Heart right ventricle (tissue), 16 donors: ENCODE measurements at places on chromosomes 7 and 10. TPM values are rescaled to one million over a fixed set of nuclear protein-coding genes. Genes with fewer than 3 reads are reported as not detected.

DNA sequence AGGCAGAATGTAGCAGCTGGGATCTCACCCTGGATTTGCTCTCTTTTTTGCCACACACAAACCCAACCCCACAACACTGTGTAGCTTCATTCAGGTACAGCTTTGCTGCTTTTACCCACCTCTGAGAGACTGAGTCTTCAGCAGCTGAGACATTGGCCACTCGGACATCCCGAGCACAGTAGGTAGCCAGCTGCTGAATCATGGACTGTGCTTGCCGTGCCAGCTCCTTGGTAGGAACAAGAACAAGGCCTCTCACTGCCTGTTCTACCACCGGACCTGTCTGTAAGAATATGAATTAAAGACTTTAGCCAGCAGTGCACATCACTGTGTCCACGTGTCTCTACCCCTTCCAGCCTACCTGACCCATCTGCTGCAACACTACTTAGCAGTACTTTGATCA lies 937 bp downstream of the DDX56 start:
- DNase-seq = no peak

Gene DPP6
- 0.09 TPM for polyA plus RNA-seq

DNA sequence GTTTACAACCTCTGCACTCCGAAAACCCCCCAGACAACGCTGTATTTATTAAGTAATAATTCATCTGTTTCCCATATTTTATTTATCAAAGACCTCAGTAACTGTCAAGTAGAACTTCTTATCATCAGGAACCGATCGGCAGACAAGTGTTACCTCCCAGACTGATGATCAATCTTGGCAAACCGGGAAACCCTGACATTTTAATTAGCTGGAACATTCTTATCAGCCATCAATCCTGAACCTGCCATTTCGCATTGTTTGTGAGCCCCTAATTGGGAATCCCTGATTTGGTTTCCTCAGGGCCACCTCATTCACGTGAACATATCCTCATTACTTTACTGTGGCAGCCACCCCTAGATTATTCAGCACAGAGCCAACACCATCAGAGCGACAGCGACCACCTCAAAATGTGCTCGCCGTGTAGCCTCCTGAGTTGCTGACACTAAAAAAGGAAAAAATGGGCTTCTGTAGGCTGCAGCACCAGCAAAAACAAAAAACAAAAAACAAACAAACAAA lies 93.6 kb upstream of the SDK1 start:
- no peak for DNase-seq

Gene FAM24B
- polyA plus RNA-seq = 1.7 TPM

Gene ANTXRL
- 0.22 TPM for polyA plus RNA-seq

DNA sequence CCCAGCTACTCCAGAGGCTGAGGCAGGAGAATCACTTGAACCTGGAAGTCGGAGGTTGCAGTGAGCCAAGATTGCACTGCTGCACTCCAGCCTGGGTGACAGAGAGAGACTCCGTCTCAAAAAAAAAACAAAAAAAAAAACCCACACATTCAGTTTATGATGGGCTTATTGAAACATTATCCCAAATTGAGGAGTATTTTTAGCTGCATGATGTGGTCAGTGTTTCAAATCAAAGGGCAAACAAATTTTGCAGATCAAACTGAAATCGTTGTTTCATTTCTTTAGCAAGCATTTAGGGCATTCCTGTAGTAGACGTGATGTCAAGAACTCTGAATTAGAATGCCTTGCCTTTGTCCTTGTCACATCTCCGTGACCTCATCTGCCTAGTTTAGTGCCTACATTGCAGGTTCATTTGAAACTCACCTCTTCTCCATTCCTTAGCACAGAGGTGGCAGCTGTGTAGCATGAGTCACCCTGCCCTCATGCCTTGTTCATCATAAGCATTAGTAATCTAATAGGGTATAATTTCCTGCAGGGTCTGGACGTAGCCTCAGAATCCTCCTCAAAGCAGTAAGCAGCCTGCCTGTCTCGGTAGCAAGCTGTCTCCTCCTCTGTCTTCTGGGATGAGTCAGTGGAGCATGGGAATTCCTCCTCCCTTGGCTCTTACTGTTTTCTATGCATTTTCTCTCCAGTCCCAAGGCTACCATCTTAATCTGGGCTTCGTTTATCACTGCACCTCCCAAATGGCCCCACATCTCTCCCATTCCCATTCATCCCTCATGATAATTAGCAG lies 73.8 kb downstream of the CUL1 start:
- no peak for DNase-seq

- DNase-seq = no peak
Observed at GRCh38 chr7:132307465-132307864, 268.8 kb downstream of the PLXNA4 start.

DNA sequence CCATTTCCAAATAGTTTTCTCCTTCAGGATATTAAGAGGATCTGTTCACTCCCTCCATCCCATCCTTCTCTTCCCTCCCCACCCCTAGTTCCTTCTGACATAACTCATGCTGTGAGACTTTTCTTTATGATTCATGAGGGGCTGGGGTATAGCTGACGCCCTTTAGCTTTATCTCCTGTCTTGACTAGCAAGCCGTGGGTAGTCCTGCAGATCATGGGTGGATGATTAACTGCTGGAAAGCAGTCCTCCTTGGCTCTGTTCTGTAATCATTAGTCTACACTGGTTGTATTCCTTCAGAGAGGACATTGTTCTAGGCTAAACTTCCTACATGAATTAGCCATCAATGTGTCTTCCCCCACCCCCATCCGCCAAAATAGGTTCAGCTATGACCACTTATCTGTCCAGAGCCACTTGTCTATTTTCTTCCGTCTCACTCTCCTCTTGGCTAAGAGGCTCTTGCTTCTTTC lies 135.4 kb downstream of the LRRC4 start:
- no peak for DNase-seq

DNA sequence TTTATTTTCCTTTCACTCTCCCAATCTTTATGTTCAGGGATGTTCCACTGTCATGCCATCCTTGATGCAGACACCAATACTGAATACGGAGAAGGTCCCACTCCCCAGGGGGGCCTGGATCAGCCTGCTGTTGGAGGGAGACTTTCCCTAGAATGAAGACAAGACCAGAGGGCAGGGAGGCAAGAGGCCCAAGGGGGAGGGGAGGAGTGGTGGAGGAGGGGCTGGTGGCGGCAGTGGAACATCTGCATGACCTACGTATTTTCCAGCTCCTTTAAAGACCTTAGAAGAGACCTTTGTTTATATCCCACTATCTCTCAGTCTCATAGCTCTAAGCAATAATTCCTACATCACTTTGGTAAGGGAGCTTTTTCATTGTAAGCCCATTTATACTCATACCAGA lies 183.0 kb downstream of the HECW1 start:
- DNase-seq = no peak

DNA sequence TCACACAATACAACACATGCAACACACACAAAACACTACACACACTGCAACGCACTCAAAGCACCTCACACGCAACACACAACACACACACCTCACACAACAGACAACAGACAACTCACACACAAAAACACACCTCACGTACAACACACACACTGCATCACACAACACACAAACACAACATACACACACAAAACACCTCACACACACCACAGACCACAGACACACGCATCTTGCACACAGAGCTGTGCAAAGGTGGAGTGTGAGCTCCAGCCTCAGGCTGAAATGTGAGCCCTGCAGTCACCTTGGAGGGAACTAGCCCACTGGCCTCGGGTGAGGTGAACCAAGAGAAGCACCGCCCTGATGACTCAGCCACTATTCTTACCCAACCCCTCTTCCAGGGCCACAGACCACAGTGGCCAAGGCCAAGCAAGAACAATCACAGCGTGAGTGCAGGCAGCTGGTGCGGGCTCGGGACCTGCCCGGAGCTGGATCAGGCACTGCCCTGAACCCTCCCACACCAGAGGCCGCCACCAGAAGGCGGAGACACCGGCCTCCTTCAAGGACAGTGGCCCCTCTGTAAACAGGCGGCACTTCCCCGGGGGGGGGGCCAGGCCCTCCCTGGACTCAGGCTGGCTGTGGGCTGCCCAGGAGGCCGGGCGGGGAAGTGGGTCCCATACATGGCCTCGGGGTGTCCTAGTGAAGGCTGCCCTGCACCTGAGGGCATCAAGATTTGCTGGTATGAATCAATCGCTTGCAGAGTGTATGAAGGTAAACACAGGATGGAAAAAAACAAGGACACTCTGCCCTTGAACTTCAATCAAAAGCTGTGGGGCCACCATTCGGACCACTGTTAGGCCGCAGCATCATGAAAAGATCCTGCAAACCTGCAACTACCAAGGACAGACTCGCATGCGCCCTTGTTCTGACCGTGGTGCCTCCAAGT lies 106.7 kb downstream of the TNS3 start:
- DNase-seq = peak; percentile 88

- no peak for DNase-seq
Observed at GRCh38 chr7:86199881-86200614, 443.7 kb upstream of the GRM3 start.

Gene PVRIG
- polyA plus RNA-seq = 0.59 TPM

Gene ORC5
- polyA plus RNA-seq = 6.5 TPM

Gene CALML5
- polyA plus RNA-seq = not detected

Gene PHF14
- 21.4 TPM for polyA plus RNA-seq

- peak; percentile 37 for DNase-seq
Observed at GRCh38 chr7:42883950-42884349, 27.9 kb downstream of the C7orf25 start.

Gene CCDC146
- 7.5 TPM for polyA plus RNA-seq

Gene CTAGE8
- 0.29 TPM for polyA plus RNA-seq

GRCh38 chr7:157712666-157713235 lies 375.9 kb downstream of the DNAJB6 start:
- DNase-seq = no peak

Gene CRHR2
- polyA plus RNA-seq = 0.10 TPM

Gene GRK5
- polyA plus RNA-seq = 20.2 TPM

Gene DLX5
- polyA plus RNA-seq = 0.09 TPM
